Aorta (tissue), 5 donors: ENCODE measurements at places on chromosomes 4 and X.

- no peak for DNase-seq
Measured at GRCh38 chr4:34170946-34171345, 2073.4 kb downstream of the ARAP2 start.

- no peak for DNase-seq
Measured at GRCh38 chrX:141279476-141279875, 37.2 kb upstream of the SPANXC start.

GRCh38 chrX:72003811-72004750 is 93.4 kb downstream of the NHSL2 start:
- DNase-seq, result peak; percentile 84

DNA sequence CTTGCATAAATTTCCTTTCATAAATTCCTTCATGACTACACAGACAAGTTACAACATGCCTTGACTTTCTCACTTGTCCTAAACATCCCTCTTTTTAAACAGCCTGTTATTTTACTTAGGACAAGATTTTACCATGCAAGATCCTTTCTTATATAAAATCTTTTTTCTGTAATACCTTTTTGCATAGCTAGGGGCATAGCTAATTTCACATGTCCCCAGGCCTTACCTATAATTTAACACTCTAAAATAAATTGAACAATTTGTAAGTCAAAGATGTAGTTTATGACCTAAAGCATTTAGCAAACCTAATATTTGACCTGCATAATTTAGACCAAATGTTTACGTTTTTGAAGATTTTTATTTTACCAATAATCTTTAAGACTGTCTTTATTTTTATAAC is 396.3 kb upstream of the FSTL5 start:
- DNase-seq, result no peak

- no peak for DNase-seq
Measured at GRCh38 chr4:7398104-7398423, 36.7 kb downstream of the PSAPL1 start.

- no peak for DNase-seq
Measured at GRCh38 chr4:153725136-153725830, 34.5 kb downstream of the RNF175 start.

GRCh38 chr4:78630615-78631014 is 79.0 kb downstream of the ANXA3 start:
- DNase-seq, result no peak

GRCh38 chr4:152983774-152984411 is 47.8 kb downstream of the FHDC1 start:
- no peak for DNase-seq

DNA sequence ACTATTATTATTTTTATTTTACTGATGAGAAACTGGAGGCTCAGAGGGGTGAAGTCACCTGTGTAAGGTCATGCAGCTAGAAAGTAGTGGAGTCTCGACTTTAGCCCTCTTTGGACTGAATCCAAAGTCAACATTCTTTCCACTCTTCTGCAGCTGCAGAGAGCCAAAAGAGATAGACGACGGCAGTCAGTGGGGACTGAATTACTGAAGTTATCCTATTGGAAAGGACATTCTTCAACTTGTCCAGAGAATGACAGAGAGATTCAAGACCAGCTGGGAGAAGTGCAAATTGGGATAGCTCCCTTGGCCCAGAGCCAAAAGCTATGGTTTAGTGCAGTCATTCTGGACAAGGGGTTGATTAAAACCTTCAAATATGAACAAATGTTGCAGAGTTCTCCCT is 42.5 kb downstream of the VGLL1 start:
- DNase-seq, result no peak

- no peak for DNase-seq
Measured at GRCh38 chrX:35858906-35859305, 60.6 kb upstream of the CFAP47 start.

DNA sequence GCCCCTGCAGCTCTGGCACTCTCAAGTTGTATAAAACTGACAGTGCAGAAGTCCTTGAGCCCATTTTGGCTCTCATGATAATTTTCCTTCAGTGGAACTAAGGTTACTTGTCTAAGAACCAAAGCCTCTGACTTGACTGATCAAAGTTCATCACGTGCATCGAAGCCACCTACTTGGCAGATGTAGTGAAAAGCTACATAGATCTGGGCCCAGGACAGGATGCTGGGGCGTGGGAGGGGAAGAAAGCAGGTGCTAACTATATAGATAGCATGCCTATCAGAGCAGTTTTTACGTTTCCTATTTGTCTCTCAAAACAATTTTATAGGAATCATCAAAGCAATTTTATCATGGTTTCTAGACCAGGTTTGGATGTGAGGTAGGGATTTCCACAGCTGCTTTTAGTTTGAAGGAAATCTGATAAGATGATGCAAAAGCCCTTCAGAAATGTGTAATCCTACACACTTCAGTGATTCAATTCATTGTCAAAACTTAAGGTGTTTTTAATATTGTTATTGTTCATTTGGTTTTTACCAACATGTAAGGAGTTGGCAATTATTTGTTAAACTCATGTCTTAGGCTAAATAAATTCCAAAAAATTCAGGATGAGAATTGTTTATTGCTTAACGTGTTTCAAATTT is 1.2 kb upstream of the CD40LG start:
- DNase-seq, result no peak

DNA sequence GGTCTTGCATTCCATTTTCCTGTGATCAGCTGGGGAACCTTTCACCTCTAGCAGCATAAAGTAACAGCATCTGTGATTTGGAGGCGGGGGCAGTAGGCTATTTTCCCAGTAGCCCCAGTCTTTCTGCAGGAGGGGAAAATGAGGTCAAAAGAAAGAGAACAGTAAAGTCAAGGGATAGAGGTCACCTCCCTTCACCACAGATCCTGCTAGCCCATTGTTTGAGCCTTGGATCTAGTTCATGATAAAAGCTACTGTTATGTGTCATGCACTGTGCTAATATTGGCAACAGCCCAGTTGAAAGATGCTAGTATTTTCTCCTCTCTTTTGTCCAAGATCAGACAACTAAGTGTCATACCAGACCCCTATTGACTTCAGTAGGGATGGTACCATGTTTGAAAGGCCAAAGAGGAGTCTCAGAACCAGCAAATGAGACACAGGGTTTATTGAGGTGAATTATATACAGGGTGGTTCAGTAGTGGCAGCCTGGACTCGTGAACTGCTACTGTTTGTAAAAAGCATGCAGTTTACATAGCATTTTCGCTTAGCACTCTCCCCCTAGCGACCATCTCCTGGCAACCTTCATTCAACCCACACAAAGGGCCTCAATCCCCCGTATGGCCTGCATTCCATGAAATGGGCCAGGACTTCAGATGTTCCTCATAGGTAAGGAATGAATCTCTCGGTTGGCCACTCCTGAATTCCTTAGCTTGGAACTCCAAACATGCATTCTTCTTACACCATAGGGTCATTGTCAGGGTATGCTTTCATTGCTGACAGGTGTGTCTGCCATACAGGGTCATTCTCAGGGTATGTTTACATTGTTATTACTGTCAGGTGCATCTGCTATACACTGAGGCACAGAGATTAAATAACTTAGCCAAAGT is 170.0 kb upstream of the FRMPD4 start:
- no peak for DNase-seq

- no peak for DNase-seq
Measured at GRCh38 chr4:168538632-168539031, 41.8 kb downstream of the PALLD start.

DNA sequence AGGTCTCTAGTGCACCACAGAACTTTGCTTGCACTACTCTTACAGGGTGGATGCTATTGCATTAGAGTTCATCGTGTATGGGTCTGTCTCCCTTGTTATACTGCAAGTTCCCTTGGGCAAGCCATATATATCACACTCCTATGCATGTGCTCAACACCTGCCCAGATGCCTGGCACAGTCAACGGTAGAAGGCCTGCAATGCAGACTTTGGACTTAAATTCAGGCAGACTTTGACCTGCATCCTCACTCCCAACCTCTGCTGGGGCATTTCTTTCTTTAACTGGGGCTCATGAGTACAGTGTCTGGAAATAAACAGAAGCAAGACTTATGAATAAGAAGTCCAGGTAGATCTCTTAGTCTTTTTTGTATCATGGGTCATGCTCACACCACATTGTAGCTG is 148.2 kb downstream of the LDB2 start:
- no peak for DNase-seq

DNA sequence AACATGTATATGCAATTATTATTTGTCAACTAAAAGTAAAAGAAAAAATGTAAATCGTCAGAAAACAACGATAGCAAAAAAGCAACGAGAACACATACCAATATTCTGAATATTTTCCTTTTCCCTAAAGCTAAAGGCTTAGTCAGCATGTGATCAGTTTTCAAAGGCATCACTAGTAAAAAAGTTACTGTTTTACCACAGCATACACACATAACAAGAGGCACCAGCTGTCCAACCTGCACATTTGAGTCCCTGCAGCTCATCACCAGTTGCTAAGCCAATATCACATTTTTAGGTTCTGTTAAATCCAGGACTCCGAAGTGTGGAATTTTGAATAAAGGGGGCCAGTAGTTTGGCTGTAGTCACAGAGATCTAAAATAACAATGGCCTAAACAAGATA is 203.8 kb downstream of the ADGRA3 start:
- DNase-seq, result no peak

- DNase-seq, result no peak
Measured at GRCh38 chrX:46244451-46244850, 300.8 kb downstream of the ZNF674 start.

GRCh38 chr4:112361181-112361791 is 64.1 kb downstream of the ALPK1 start:
- no peak for DNase-seq

GRCh38 chr4:17068891-17069290 is 170.4 kb upstream of the LDB2 start:
- DNase-seq, result no peak

GRCh38 chr4:73770917-73771316 is 30.5 kb downstream of the CXCL8 start:
- no peak for DNase-seq

DNA sequence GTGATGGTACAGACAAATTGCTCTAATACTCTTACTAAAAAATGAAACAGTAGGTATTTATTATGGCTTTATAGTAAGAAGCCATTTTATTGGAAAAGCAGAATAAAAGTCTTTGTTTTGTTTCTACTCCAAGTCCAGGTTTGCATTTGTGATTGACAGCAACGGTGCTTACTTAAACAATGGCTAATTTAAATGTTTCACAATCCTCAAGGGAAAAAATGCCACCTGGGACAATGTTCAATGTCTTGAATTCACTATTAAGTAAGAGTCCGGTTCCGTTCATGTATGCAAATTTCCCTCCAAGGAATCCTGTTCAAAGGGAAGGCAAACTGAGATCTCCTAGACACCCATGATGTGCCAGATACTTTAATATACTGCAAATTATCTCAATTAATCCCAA is 123.6 kb downstream of the RBM47 start:
- no peak for DNase-seq

DNA sequence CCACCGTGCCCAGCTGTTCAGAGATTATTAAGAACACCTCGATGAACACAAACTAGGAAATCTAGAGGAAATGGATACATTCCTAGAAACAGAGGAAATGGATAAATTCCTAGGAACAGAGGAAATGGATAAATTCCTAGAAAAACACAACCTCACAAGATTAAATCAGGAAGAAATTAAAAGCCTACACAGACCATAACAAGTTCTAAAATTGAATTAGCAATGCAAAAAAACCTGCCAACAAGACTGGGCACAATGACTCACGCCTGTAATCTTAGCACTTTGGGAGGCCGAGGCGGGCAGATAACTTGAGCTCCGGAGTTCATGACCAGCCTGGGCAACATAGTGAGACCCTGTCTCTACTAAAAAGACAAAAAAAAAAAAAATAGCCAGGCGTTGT is 13.1 kb upstream of the IDS start:
- no peak for DNase-seq

- no peak for DNase-seq
Measured at GRCh38 chrX:45187731-45188130, 12.9 kb downstream of the DIPK2B start.

DNA sequence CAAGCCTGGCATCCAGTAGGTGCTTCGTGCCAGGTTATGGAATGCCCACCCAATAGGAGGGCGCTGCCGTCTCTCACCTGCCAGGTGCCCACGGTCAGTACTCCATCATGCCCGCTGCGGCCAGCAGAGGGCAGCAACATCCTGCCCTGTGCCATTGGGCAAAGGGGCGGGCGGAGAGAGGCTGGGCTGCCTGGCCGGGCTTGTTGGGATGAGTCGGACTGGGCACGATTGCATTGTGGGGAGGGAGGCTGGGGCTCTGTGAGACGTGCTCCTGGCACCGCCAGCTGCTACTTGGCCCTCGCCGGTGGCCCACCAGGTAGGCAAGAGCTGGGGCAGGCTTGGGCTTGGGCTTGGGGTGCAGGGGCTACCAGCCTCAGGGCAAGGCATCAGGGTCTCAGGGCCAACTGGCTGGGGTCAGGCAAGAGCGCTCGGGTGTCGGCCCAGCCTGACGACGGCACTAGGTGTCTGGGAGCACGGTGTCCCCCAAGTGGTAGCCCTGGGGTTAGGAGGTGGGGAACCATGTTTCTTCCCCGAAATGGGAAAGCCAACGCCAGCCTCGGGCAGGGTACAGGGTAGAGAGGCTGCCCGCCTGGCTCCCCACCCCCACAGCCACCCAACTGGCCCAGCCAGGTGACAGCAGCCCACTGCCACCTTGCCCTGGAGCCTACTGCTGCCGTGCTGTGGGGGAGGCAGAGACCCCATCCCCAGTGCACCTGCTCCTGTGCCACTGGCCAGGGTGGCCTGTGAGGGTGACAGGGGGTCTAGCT is at the start of gene PLXNB3:
Gene PLXNB3 (plus strand): TSS at position 261 of the 767 bp plus-strand sequence. CDS start 1,287 bp downstream, outside the sequence.
- peak; percentile 89 for DNase-seq

DNA sequence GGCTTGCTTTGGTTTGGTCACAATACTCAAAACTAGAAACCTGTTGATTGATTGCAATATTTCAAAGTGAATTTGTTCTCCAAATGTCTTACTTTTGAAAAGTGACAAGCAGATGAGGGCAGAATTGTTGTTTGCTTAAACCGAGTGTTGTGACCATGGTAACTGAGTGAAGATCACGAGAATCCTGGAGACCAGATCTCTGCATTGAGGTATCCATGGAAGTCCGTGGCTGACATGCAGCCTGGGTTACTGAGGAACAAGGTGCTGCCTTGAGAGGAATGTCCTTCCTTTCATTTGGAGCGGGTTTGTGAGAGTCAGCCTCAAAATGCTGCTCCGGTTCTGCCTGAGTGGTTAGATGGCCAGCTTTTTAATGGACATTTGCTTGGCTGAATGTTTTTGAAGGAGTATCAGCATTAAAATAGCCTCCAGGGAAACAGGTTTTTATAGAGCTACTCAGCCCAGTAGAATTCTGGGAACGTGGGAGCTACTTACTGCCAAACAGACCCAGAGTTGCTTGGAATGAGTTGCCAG is 31.3 kb downstream of the NYX start:
- DNase-seq, result no peak

DNA sequence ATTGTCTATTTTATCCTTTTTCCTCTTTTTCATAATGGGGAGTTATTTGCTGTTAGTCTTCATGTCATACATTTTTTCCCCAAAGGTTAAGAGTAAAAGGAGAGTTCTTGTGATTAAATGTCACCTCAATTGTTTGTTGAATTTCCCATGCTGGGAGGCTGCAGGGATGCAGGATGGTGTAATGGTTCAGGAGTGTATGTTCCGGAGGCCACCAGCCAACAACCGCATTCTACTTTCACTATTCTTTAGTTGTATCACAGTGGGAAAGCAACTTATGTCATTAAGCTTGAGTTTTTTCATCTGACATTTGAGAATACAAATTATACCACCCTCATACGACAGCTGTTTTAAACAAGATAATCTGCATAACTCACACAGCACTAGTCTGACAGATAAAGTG is 15.4 kb downstream of the AFP start:
- no peak for DNase-seq

- DNase-seq, result no peak
Measured at GRCh38 chr4:164467493-164467892, 286.4 kb upstream of the SMIM31 start.

GRCh38 chr4:181536811-181537434 is 706.3 kb upstream of the TENM3 start:
- no peak for DNase-seq
